ENCODE measurements at places on chromosomes 3 and 15. TPM values are rescaled to one million over a fixed set of nuclear protein-coding genes. Genes with fewer than 3 reads are reported as not detected.

The VGLL3 gene
- not detected for polyA plus RNA-seq

The AGTR1 gene
- polyA plus RNA-seq: not detected

GRCh38 chr3:106337116-106337515, 468.3 kb upstream of the CBLB start:
- DNase-seq: no peak
- H3K27ac ChIP-seq: no peak overlapping the region
- H3K27me3 ChIP-seq: no peaks in the 10 kb centered on the region
- no peaks in the 10 kb centered on the region for H3K36me3 ChIP-seq
- H3K4me3 ChIP-seq: no peak overlapping the region
- H3K4me1 ChIP-seq: peaks cover 21% of the 10 kb centered on the region

DNA sequence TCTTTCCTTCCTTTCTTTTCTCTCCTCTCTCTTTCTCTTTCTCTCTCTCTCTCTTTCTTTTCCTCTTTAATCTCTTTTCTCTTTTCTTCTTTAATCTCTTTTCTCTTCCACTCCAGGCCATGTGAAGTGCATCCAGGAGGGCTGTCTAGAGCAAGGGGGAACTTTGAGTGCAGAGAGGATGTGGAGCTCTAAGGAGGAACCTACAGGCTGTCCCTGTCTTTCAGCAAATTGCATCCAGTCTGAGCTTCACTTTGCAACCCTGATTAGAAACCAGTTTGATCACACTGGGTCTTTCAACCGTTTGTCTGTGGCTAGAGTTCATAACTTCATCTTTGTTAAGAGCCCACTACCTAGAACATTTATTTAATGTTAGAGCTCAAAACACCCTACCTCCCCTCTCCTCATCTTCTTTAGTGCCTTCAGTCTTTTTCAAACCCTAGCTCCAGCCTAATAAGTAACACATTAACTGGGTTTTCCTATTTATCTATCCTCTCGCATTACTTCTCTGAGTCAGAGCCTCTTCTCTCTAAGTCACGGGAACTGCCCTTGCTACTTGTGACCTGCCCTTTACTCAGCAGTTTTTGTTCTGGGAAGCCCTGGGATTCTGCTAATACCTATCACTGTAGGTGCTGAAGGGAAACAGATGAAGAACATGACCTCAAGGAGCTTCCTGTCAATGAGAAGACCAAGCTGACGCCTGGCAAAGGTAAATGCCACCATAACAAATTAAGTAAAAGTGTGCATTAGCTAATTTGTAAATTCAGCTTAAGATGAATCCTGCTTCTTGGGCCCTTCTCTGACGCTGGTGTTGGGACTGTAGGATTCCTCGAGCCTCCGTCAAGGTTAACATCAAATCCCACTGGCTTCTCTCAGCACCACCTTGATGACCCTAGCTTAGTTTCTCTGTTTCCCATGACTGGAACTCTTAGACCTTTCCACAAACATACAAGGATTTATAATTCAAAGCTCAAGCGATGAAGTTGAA, at the start of gene GCNT3:
TSS of gene GCNT3 (plus strand) at position 508 of the 985 bp plus-strand sequence. CDS start 6,456 bp downstream, outside the sequence.
- H3K4me1 ChIP-seq: peaks cover 32% of the 10 kb centered on the region
- no peak within 1 kb of the TSS for H3K27ac ChIP-seq
- peaks cover 20% of the 10 kb centered on the region for H3K27me3 ChIP-seq
- H3K4me3 ChIP-seq: no peak within 1 kb of the TSS

GRCh38 chr15:91950631-91951329, 97.3 kb downstream of the SLCO3A1 start:
- H3K27ac ChIP-seq: no peak overlapping the region
- peaks cover 3% of the 10 kb centered on the region for H3K4me1 ChIP-seq
- H3K36me3 ChIP-seq: no peaks in the 10 kb centered on the region
- peaks cover 33% of the 10 kb centered on the region for H3K27me3 ChIP-seq
- no peak overlapping the region for H3K4me3 ChIP-seq
- DNase-seq: no peak

All from naive B cell (primary cell).